ENCODE measurements at places on chromosomes 6 and 20.
A peak's percentile ranks its signal among the peaks of the same experiment; 100 is the strongest.

DNA sequence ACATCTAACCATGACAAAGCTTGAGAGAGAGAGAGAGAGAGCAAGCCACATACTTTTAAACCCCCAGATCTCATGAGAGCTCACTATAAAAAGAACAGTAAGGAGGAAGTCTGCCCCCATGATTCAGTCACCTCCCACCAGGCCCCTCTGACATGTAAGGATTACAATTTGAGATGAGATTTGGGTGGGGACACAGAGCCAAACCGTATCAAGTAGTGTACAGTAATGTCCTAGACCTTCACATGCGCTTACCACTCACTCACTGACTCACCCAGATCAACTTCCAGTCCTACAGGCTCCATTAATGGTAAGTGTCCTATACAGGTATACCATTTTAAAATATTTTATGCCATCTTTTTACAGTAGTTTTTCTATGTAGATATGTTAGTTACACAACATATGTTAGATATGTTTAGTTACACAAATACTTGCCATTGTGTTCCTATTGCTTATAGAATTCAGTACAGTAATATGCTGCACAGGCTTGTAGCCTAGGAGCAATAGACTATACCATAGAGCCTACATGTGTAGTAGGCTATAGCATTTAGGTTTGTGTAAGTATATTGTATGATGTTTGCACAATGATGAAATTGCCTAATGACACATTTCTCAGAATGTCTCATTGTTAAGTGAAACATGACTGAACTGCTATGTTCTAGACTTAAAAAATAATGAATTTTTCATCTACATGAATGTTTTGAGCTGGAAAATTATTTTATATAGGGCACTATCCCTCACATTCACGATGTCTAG, 11.7 kb downstream of the TSPYL1 start:
- no peak for DNase-seq

- no peak for DNase-seq
These were observed 35.1 kb downstream of the PLCB4 start for GRCh38 chr20:9103955-9104354.

DNA sequence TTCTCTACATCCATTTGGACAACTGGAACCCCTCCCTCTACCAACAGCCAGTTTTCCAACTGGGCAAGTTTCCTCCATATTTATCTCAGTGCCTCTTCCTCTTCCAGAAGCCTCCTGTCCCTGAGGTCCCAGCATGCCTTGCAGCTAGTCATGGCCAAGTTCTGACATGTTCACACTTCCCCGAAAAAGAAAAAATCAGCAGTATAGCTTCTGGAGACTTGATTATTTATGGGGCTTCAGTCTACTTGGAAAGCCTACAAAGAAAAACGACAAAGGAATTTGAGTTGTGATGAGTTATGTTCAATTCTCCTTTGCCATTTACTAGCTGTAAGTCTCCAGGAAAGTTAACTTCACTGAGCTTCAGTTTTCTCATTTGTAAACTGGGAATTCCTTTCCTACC, 406.5 kb downstream of the MAFB start:
- no peak for DNase-seq

DNA sequence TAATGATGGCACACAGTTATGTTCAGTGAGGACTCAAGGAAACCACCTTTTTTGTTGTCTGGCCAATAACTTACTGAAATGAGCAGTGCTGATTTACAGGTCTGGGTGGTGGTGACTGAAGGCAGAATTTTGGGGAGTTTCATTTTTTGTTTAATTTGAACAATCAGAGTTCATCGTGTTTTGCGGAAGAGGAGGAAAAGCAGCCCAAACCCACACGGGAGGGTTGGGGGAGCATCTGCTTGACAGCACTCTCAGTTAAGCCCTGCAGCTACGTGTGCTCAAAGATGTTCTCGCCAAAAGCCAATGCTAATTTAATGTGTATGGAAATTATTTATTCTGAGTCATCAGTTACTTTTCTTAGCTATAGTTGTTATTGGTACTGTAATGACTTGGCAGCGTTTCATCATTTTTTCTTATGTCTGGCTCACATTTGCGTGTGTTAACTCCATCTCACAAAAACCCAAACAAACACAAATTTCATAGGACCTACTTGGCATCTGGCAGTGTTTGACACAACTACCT, 89.2 kb downstream of the UST start:
- no peak for DNase-seq

DNA sequence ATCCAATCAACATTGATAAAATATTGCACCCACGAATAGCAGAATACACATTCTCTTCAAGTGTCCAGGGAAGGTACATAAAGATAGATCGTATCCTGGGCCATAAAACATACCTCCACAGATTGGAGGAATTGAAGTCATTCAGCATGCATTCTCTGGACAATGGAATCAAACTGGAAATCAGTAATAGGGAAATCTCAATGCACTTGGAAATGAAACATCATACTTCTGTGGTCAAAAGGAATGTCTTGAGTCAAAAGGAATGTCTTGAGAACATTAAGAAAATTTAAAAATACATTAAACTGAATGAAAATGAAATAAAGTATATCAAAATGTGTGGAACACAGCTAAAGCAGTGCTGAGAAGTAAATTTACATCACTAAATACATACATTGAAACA, 138.8 kb downstream of the TFAP2A start:
- no peak for DNase-seq

GRCh38 chr6:41648921-41649320, 10.7 kb downstream of the MDFI start:
- peak; percentile 29 for DNase-seq

DNA sequence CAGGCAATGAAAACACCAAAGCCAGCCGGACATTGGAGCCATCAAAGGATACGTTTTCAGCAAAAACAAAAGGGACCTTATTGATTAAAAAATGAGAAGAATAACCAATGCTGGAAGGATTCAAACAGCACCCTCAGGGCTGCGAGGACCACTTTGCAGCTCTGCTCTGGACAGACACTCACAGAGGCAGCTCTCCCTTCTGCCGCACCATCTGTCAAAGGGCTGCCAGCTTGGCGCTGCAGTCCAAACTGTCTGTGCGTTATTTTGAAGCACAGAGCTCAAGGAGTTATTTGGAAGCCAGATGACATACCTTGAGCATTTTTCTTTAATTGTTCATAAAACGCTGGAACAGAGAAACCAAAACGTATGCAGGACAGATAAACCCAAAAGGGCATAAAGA, 85.2 kb downstream of the KIF16B start:
- peak; percentile 93 for DNase-seq

- no peak for DNase-seq
These were observed 34.7 kb upstream of the FKBP1A start for GRCh38 chr20:1427457-1428054.

GRCh38 chr20:31835554-31835953, 9.8 kb downstream of the FOXS1 start:
- DNase-seq: no peak
